ENCODE measurements at places on chromosomes 3 and 15.

DNA sequence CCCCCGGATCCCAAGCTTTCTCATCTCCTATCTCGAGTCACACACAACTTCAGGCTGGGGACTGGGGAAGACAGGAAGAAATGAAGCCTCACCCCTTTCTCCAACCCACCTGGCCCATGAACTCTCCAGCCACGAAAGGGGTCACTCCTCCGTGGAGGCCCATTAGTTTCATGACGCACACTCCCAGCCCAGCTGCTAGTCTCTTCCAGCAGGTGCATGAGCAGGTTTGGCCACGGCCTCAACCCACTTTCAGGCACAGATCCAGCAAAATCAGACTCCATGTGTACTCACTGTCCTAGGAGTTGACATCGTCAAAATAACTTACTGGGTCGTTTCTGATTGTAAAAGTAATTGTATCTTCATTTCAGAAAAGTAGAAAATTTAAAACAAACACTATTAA is 76.6 kb downstream of the C3orf70 start:
- no peak for DNase-seq

DNA sequence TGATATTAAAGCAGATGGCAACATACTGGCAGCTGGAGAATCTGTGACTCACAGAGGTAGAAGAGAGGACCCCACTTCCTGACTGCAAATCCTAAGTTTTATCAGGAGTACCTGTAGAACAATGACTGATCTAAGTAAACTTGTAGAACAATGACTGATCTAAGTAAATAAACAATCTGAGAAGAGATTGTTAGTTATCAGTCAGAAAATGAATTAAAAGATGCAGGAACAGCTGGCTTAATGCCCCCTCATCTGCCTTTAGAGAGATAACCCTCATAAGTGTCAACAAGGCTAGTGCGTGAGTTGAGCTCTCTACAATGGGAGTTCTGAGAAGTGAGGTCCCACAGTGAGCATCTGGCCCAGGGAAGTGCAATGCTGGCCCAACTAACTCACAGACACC is 14.6 kb downstream of the ACAD11 start:
- no peak for DNase-seq

DNA sequence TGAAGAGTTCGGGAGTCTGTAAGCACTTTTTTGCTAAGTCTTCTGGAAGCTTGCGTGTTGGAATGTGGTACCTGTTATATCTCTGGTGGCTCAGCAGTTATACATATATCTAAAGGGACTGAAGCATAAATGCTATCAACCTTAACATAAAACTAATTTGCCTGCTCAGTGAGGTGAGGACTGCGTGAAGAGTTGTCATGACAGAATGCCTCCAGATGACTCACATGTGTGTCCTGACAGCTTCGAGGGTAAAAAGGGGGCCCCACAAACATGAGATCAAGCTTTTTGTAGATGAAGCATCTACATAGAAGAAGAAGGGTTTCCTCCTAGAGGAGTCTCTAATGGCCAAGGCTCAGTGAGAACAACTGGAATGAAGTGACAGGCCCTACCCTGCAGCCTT is 88.8 kb upstream of the C3orf80 start:
- DNase-seq, result no peak

- DNase-seq, result no peak
Measured at GRCh38 chr3:126277629-126278378, 79.4 kb downstream of the KLF15 start.

- no peak for DNase-seq
Measured at GRCh38 chr15:25735550-25736384, 127.4 kb downstream of the ATP10A start.

GRCh38 chr15:81297147-81297572 is 26.8 kb downstream of the STARD5 start:
- DNase-seq, result no peak

- peak; percentile 69 for DNase-seq
Measured at GRCh38 chr15:67967871-67968431, 86.2 kb upstream of the PIAS1 start.

DNA sequence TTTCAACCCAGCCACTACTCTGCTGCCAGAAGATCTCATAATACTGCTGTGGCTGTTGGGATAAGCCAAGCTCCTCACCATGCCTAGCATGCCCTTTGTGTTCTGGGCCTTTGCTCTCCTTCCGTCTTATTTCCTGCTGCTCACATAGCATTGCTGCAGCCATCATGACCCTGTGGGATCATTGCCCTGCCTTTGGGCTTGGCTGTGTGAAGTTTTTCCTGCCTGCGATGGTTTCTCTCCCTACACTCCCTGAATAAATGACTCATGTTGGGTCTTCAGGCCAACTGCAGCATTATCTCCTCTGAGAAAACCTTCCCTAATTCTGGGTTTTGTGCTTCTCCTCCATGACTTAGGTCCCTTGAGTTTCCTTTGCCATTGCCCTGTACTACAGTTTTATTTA is 20.8 kb upstream of the TRA2B start:
- no peak for DNase-seq

GRCh38 chr15:66864871-66865281 is 162.8 kb downstream of the SMAD6 start:
- DNase-seq, result no peak

GRCh38 chr3:196406811-196407470 is 25.3 kb downstream of the UBXN7 start:
- DNase-seq, result no peak

GRCh38 chr15:70613271-70613670 is 150.1 kb downstream of the UACA start:
- DNase-seq, result no peak

- no peak for DNase-seq
Measured at GRCh38 chr3:126891141-126891540, 91.8 kb upstream of the PLXNA1 start.

- no peak for DNase-seq
Measured at GRCh38 chr3:38001456-38002081, 11.0 kb downstream of the VILL start.

- peak; percentile 9 for DNase-seq
Measured at GRCh38 chr3:173529062-173529711, 131.6 kb downstream of the NLGN1 start.

DNA sequence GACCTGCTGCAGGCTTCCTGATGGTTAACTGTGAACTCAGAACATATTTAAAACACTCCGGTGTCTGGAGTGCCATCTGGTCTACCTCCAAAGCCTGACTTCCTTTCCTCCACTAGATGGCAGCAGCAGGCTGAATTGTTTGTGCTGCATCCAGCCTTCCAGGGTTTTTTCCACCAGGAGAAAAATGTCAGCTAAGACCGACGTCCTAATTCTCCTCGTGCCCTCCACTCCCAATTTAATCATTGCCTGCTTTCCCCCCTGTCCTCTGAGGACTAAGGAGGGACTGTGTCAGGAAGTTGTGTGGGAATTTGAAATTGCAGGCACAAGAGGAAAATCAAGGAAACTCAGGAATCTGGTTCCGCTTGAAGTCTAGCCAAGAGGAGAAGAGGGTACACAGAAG is 165.2 kb upstream of the UMPS start:
- peak; percentile 81 for DNase-seq

GRCh38 chr3:50534681-50535330 is 31.4 kb upstream of the CACNA2D2 start:
- no peak for DNase-seq

DNA sequence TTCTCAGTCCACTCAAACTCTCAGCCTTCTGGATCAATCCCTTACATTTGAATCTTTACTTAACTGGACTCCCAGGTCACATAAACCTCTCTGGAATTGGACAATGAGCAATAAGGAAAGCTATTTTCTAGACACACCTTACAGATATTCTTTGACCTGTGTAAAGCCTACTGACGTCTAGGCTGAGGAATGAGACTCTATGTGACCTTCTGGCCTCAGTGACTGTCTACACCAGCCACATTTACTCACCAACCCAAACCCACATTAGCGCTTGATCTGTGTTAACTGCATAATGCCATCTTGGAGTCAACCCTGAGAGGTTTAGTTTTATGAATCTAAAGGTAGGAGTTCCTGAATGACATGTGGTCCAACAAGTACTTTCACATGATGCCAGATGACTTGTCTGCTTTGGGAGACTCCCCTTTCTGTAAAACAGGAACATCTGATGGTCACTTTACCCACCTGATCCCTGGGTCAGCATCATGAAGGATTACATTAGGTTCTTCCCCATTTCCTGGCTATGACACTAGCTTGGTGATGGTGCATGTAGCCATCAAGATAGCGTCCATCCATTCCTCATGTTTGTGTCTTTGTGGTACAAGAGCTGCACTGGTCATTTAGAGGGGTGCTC is 11.4 kb upstream of the COMMD2 start:
- no peak for DNase-seq

DNA sequence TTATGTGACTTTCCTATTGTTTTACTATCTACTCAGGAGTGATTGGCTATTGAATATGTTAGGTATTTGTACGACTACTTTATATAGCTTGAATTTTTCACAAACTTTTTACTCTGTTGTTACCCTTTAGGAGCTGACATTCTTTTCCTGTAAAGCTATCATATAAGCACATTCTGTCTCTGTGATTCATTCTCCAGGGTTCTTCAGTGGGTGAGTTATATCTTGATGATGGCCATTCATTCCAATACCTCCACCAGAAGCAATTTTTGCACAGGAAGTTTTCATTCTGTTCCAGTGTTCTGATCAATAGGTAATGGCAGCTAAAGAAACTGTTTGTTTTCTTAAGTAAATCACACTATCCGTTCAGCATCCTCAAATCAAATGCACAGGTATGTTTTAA is 10.1 kb upstream of the CAPN3 start:
- DNase-seq, result no peak

GRCh38 chr15:84689858-84690257 is 26.1 kb downstream of the SEC11A start:
- no peak for DNase-seq
